ENCODE measurements at places on chromosomes 2 and 18.

DNA sequence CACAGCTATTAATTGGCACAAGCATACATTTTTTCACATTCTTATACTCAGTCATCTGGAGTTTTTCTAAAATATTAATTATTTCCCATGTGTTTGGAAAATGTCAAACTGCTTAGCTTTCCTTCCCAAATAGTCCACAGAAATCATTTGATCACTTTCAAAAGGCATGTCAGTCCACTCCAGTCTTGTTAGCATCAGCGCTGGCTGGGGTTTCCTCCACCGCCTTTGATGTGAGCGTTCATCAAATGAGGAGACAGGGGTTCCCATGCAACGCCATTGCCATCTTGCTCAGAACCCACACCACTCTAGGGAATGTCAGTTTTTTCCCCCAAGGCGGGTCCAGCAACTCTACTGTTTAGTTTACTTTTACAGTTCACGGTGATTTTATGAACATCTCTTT is 13.1 kb upstream of the RAX start:
- DNase-seq = no peak

GRCh38 chr2:10103179-10103578 is 19.4 kb upstream of the RRM2 start:
- no peak for DNase-seq

GRCh38 chr2:219245899-219246230 is 586 bp downstream of the STK16 start:
- no peak for DNase-seq

GRCh38 chr2:67046591-67046990 is 350.5 kb upstream of the ETAA1 start:
- DNase-seq = no peak

DNA sequence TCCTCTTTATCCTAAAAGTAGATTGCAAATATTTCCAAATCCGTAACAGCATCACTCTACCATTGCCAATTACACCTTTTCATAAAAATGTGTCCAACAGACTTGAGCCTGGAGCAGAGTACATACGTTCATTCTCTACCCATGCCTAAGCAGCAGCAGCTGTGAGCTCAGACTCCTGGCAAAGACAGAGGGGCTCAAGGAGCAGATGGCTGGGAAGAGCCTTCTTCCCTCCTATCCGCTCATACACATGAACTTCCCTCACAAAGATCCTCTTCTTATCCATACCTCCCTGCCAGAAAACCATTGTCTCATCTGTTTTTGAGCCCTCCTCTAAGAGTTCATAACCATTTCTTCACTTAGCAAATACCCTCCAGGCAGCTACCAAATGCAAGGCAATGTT is 164.3 kb upstream of the ARL4C start:
- DNase-seq = no peak

GRCh38 chr2:238459081-238459629 is 32.4 kb downstream of the ASB1 start:
- no peak for DNase-seq

GRCh38 chr2:47493317-47494035 is 90.5 kb downstream of the MSH2 start:
- no peak for DNase-seq

- DNase-seq = no peak
Observed at GRCh38 chr18:8868779-8869415, 163.5 kb downstream of the MTCL1 start.

- DNase-seq = no peak
Observed at GRCh38 chr18:57998461-57998860, 45.6 kb upstream of the NEDD4L start.

GRCh38 chr18:949724-950631 is 45.3 kb downstream of the ADCYAP1 start:
- DNase-seq = no peak

GRCh38 chr2:84942964-84943421 is 28.0 kb upstream of the KCMF1 start:
- no peak for DNase-seq

DNA sequence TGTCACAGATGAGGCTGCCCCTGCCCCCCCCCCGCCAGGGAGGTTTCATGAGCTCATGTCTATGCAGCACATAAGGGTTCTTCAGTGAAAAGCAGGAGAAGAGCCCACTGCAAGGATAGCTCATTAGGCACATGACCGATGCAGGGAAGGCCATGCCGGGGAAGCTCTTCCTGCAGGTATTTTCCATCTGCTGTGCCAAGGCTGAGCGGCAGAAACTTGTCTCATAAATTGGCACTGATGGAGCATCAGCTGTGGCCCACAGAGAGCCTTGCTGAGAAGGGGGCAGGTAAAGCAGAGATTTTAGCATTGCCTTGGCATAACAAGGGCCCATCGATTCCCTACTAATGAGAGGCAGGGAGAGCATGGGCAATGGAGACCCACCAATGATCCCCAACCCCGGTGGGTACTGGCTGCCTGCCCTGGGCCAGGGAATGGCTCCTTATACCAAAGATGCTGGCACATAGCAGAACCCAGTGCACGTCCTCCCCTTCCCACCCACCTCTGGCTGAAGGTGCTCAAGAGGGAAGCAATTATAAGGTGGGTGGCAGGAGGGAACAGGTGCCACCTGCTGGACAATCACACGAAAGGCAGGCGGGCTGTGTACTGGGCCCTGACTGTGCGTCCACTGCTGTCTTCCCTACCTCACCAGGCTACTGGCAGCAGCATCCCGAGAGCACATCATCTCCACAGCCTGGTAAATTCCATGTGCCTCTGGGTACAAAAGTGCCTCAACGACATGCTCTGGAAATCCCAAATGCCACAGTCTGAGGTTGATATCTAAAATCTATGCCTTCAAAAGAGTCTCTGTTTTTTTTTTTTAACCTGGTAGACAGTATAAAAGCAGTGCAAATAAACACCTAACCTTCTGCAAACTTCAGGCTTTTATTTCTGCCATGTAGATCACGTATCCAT is 41.4 kb downstream of the STEAP3 start:
- DNase-seq = no peak

DNA sequence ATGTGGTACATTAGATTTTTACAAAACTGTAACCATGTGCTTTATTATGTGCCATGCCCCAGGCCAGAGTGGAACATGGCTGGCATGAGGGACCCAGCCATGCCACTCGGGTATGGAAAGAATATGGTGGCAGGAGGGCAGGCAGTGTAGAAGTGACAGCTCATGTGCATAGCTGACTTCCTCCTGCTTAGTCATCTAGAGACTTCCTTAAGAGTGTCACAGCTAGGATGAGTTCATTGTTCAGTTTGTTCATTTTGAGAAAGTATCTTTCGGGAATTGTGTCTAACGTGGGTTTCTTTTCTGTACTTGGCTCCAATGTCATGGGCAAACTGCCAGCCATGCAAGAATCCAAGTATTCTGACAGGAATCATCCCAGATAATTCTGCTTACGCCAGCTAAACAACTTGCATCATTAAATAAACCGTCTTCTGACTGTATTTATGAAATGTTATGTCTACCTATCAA is 94.3 kb upstream of the ITGB6 start:
- DNase-seq = no peak

DNA sequence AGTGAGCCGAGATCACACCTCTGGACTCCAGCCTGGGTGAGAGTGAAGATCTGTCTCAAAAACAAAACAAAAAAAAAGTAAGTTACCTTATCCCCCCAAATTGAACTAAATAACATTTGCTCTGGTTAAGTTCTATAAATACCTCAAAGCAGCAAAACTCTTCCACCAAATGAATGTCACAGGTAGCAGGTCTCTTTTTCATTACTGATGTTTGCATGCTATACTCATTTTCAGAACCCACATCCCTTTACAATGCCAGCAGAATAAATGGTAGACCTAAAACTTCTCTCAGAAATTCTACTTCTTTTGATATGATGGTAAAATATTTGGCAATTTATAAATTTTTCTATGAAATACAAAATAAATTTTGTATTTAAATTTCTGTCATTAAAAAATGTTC is 22.3 kb downstream of the INO80D start:
- no peak for DNase-seq

- no peak for DNase-seq
Observed at GRCh38 chr2:70902067-70902442, 33.6 kb upstream of the ATP6V1B1 start.

GRCh38 chr18:58359620-58360019 is 269.3 kb downstream of the ALPK2 start:
- DNase-seq = no peak

DNA sequence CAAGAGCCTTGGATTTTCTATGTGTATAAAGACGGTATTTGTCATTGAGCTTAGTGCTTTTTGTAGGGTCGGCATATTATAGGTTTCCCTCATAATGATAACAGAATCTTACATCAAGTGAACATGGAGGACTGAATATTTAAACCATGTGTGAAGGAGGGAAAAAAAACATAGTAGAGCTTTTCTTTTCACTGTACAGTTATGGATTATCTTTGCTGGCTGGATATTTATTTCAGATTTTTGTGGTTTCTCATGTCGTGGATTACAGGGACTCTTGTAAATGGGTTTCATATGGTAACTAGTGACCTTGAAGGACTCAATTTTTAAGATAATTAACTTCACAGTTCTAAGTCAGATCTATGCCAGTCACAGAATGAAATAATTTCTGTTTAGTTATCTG is 330.2 kb upstream of the NRP2 start:
- no peak for DNase-seq

GRCh38 chr18:495017-495416 is 5.5 kb downstream of the COLEC12 start:
- DNase-seq = no peak

DNA sequence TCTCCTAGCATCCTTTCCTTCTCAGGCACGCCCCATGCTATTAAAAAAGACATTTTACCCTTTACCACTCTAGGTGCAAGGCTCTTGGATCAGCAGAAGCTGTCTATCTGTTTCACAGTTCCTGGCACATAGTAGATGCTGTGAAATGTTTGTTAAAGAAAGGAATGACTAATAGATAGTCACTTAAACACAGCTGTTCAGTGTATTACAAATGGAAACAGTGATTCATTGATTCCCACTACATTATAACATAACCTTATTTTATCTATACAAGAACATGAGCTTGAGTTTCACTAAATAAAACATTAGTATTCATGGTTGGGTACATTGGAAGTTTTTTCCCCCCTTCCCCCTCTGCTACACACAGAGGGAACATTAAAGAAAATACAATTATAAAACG is 142.1 kb downstream of the ASXL3 start:
- DNase-seq = no peak

DNA sequence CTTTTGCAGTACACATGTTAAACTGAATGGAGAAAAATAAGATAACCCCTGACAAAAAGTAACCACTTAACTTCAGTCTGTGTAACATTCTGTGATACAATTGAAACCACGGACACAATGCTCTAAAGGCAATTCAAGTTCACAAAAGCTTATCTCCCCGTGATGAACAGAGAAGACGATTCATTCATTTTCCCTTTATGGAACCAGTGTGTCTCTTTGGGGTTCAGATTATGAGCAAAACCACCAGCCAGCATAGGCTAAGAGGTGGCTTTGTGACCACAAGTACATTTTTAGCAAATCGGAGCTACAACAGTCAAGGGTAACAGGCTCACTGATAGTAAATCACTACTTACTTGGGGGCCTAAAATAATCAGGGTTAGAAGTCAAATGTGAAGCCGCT is 120.6 kb upstream of the SMAD7 start:
- DNase-seq = no peak

- no peak for DNase-seq
Observed at GRCh38 chr2:85539361-85540132, 579 bp downstream of the MAT2A start.

DNA sequence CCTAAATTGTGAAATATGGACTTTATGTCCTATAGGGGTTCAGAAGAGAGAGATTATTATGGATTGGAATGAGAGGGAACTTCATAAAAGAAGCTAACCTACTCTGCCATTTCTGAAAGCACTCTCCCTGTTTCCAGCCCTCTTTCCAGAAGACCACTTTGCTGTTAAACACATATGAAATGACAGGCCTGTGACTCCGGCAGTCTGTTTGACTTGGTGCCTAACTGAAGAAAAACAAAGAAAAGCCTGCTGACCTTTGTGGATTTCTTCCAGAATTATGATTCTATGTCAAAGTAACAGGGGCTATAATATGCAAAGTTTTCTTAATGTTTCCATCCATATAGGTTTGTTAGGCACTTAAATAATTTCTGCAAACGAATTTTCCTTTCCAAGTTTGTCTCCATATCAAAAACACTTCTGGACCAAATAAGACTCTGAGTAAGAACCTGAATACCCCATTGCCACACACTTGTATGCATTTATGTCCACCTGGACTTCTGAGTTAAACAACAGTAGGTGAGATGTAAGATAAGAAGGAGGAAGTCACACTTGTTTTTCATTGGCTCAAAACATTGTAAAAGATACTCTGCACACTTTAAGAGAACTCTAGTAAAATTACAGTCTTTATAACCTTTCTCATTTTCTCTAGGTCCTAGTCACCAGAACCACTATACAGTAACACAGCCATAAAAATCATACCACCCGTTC is 111.7 kb downstream of the PIEZO2 start:
- no peak for DNase-seq

DNA sequence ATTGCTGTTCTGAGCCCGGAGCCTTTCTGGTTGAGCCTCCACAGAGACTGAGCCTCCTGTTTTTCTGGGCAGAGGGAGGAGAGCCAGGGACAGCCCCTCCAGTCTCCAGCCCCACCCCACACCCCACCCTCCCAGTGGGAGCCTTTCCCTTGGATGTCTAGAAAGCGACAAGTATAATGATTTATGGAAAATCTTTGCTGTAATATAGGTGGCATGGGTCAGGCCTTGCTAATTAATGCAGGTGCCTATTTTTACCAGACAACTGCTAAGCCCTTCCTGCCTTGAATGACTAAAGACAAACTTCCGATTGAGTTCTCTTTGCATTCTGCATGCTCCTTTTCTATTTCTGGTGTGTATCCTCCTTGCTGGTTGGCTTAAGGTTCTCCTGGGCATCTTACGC is 43.1 kb downstream of the MERTK start:
- DNase-seq = no peak

DNA sequence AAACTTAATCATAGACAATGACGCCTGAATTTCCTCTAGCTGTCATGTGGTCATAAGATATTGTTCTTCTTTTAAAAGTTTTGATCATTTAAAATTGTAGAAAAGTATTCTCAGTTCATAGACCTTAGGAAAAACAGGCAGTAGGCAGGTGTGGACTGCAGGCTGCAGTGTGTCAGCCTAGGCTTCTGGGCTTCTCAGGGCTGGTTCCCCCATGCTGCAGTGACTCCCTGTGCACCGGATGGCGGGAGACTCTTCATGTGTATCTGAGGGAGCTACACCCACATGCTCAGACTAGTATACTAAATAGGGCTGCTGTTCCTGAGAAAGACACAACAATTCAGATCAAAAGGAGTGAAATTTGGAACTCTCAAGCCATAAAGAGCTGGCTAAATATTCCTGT is 72.4 kb downstream of the PXDN start:
- no peak for DNase-seq

DNA sequence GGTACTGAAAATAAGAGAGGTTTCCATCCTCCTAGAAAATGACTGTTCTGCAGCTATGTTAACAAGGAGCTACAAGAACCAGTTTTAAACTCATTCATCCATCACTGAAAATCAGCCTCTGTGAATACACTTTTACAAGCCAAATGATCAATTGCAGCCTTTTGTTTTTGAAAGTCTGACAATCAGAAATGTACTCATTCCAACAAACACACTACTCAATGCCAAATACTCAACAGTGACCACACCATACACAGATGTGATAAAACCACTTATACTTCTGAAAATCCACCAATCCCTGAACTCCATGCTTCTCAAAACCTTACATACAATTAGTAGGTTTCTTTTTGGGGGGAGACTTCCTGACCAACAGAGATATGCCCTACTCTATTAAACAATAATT is 663.9 kb upstream of the CHAC2 start:
- no peak for DNase-seq

- no peak for DNase-seq
Observed at GRCh38 chr18:9130806-9131205, 5.8 kb upstream of the ANKRD12 start.

GRCh38 chr2:170201275-170201674 is 23.3 kb downstream of the MYO3B start:
- DNase-seq = no peak

All from activated CD8-positive, alpha-beta memory T cell treated with anti-CD3 and anti-CD28 coated beads for 1 hour (primary cell).